Uterus (tissue), 4 donors: ENCODE measurements at places on chromosomes 3 and 15. TPM values are rescaled to one million over a fixed set of nuclear protein-coding genes. Genes with fewer than 3 reads are reported as not detected.

The NANOGP8 gene
- total RNA-seq, result not detected

DNA sequence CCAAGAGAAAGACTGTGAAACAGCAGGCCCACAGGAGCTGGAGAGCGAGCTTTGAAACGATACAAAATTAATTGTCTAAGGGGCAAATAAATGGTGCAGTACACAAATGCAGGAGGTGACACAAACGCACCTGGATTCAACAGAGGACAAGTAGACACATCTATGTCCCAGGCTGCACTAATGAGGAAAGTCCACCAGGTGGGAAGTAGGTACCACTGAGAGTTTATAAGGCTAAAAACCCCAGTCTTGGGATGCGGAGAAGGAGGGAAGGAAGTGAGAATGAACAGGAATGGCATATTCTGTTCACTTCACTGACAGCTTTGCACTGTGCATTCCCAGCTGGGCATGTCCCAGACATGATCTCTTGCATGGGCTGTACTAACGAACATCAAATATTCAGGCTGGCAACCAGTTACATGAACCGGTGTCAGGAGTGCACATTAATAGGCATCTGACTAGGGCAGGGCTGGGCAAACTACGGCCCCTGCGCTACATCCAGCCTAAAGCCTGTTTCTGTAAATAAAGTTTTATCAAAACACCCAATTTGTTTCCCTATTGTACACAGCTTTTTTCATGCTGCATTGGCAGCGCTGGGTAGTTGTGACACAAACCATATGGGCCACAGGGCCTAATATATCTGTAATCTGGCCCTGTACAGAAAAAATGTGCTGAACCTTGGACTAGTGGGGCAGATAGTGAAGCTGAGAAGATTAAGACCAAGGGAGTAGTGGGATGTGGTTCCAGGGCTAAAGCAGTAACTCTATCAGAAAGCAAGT lies 107.0 kb downstream of the IGF2BP2 start:
- no peak for DNase-seq

The PDZRN3 gene
- total RNA-seq, result 268 TPM

GRCh38 chr3:190449801-190450200 lies at the start of gene TMEM207:
TMEM207 (minus strand) TSS chr3:190449901; CDS start chr3:190449809, 92 bp downstream.
- DNase-seq, result no peak

The TUSC7 gene
- not detected for total RNA-seq

DNA sequence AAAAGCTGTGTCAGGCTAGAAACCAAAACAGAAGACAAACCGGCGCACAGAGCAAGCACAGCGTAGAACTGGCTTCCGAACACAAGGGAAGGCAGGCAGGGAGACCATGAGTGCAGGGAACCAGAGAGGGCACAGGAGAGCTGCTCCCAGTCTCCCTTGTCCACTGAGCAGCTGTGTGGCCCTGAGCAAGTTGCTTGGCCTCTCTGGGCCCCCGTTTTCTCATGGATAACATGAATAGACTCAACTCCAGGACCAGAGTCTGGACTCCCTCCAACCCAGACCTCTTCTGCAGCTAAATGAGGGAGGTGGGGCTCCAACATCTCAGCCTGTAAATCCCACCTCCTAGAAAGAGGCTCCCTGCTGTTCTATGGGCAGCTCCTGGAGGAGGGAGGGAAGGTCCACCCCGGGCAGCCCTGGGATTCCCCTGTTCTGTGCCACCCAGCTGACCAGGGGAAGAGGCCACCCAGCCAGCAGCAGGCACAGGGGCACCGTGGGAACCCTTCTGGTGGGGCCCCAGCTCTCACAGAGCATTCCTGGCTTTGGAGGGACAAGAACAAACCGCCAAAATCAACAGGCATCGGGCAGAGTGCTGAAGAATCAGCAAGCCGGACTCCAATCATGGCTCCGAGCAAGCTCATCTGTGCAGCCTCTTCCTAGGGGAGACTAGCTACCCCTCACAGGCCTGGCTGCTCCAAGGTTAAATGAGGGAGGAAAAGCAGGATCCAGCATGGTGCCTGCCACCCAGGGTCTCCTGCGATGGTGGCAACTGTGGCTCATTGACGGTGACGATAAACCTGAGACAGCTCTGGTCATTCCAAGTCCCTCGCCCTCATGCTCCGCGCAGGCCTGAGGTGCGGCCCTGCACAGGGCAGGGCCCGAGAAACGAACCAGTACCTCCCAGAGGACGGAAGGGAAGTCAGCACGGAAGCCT lies 15.1 kb downstream of the XXYLT1 start:
- DNase-seq, result no peak

The DNAJA4 gene
- total RNA-seq, result 12.4 TPM

DNA sequence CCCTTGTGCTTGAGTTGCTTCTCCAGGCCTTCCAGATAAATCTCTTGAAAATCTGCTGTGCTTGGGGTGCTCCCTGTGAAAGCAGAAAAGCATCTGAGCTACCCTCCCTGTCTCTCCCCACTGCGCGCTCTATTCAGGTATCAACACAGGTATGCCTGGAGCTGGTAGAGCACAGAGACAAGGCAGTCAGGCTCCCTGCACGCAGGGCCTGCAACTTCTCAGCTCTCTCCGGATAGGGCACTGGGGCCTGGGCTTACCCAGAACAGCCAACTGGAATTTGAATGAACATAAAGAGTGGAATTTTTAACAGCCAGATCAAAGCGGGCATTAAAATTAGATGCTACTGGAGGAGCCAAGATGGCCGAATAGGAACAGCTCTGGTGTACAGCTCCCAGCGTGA lies 183.6 kb downstream of the XXYLT1 start:
- DNase-seq, result no peak

- DNase-seq, result no peak
Measured at GRCh38 chr3:10465161-10465560, 40.2 kb downstream of the ATP2B2 start.

The FHIT gene
- total RNA-seq, result 15.2 TPM

DNA sequence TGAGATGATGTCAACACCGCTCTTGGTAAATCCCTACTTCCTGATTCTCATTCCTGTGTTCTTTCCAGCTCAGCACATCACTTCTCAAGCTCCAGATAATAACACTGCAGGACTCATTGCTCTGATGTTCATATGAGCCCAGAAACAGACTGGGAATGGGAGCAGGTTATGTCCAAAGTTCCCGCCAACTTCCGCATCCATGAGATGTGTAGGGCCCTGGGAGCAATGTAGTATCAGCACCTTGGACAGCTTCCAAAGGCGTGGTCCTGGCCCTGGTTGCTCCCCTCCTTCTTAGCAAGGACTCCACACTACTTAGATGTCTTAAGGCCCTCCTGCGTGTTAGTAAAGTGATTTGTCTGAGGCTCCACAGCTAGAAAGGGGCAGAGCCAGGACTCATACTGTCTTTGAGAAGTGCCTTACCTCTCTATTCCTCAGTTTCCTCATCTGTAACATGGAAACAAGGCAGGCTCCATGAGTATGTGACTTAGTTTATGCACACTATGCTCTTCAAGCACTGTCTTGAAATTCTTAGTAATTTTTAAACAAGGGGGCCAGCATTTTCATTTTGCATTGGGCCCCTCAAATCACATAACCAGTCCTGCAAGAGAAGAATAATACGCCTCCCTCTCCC lies 27.9 kb upstream of the SLC6A1 start:
- DNase-seq, result no peak

GRCh38 chr3:40505599-40506462 lies at the start of gene ZNF620:
ZNF620 (plus strand) TSS chr3:40506039; CDS start chr3:40506353, 314 bp downstream.
- DNase-seq, result peak; percentile 73

DNA sequence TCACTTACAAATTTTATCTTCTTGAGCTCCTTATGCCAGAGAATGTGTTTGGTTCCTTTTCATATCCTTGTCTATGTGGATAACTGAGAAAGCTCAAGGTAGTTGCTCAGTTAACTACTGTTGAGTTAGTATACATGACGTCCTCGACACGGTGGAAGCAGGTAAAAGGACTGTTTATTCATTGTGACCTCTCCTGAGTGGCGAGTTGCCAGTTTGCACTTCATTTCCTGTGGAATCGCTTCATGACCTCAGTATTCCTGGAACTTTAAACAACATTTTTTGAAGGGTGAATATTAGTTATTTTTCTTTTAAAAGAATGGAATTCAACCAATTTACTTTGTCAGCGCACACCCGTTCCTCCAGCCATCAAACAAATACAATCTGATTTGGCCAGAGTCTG lies 1.2 kb upstream of the TPRG1 start:
- DNase-seq, result no peak

GRCh38 chr15:63481105-63481810 lies 23.1 kb upstream of the USP3 start:
- no peak for DNase-seq

- no peak for DNase-seq
Measured at GRCh38 chr15:41199470-41199869, 31.1 kb downstream of the EXD1 start.

GRCh38 chr15:33735637-33736247 lies 232.6 kb upstream of the CHRM5 start:
- DNase-seq, result no peak

- no peak for DNase-seq
Measured at GRCh38 chr3:182644790-182645433, 148.4 kb upstream of the ATP11B start.

The ACKR4 gene
- 4.7 TPM for total RNA-seq

DNA sequence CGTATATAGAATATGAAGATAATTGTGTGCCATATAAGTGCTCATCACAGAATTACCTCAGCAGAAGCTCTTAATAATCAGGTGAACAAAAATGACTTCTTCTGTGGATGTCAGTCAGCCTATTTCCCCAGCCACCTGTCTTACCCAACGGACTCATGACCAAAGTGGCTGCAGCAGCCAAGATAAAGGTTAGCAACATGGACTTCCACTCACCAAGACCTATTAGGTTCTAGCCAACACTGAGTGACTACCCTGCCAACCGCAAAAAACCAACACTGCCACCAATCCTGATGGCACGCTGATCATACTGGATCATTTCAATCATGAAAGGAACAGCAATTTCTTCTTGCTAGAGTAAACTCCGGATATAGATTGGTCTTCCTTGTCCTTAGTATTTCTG lies 12.1 kb downstream of the SEC11A start:
- DNase-seq, result no peak

The TMOD2 gene
- total RNA-seq, result 113 TPM

The MGA gene
- total RNA-seq, result 93.2 TPM

GRCh38 chr3:195153653-195154052 lies 117.3 kb downstream of the XXYLT1 start:
- DNase-seq, result no peak

The TM4SF4 gene
- total RNA-seq, result not detected

DNA sequence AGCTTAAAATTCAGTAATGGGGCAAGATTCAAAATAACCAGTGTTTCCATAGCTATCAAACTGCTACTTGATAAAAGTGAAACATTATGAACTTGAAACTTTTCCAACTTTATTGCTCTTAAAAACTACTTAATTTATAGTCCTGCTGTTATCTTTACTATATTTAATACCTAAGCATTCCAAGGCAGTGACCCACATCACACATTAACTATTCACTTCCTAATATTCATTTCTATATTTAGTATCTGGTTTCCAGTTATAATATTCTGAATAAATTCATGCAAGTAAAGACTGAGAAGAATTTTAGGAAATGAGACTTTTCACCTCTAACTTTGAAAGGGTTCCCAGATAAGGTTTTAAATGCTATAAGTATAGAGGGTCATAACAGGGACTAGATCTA lies 64.9 kb downstream of the UACA start:
- no peak for DNase-seq

The CKMT1A gene
- total RNA-seq, result not detected

The ITIH4 gene
- total RNA-seq, result 5.3 TPM

GRCh38 chr3:98343647-98344507 lies 9.8 kb upstream of the OR5K4 start:
- no peak for DNase-seq

The GABRA5 gene
- total RNA-seq, result not detected

DNA sequence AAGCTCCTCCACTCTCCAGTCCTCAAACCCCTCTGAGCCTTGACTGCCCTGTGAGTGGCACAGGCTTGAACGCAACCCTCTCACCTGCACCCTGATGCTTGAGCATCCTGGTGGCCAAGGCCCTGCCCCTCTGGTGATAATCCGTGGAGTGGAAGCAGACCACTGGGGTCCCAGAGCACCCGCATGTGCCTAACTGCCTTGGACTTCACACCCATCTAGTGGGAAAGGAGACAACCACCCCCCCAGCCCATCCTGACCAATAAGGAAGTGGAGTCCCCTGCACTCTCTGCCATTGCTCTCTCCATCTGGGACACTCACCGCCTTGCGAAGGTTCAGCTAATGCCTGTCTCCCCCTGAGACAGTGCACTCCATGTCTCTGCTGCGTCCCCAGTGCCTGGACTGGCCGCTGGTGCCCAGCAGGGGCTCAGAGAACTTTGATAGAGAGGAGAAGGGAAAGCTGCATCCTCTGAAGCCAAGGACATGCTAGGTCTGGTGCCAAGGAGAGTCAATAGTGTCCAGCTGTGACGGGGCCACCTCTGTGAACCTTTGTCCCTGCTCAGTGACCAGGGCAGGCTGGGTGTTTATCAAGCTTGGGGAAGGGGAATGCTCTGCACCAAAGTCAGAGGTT lies 3.4 kb downstream of the KLF15 start:
- DNase-seq, result no peak

The UBE2E1 gene
- 67.9 TPM for total RNA-seq

GRCh38 chr3:71406972-71407810 lies 176.3 kb downstream of the FOXP1 start:
- no peak for DNase-seq

DNA sequence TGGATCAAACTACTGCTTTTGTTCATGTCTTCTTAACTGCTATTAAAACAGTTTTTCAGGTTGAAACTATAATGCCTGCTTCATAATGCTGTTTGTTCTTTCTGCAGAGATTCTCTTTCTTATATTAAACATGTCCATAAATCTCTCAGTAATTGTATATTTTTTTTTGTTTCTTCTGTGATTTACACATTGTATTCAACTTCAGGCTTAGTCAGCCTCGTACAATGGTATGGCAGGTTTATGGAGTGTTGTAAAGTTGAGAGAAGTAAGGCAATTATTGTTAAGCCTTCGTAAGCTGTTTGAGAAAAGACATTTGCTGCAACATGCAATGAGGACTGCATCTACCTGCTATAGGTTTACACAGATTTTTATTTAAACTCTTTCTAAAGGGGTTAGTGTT lies 977.1 kb downstream of the DIPK2A start:
- no peak for DNase-seq

DNA sequence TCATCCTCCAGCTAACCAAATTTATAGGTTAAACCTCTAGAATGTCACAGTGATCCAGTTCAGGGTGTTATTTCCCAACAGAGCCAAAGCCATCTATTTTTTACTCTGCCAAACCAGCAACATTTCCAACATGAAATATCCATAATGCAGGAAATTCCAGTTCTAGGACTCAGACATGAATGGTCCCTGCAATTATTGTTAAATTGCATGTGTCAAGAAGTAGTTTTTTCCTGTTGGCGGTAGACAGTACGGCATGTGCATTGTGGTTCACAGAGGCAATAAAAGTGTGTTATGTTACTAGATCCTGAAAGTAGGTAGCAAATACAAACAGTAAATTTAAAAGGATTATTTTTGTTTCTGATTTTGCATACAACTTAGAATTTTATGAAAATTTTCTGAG lies 215.7 kb upstream of the THBS1 start:
- DNase-seq, result no peak

- DNase-seq, result no peak
Measured at GRCh38 chr15:74402873-74403587, 30.7 kb downstream of the SEMA7A start.

- no peak for DNase-seq
Measured at GRCh38 chr15:63488398-63488960, 15.9 kb upstream of the USP3 start.

- DNase-seq, result no peak
Measured at GRCh38 chr3:139109271-139109670, 64.6 kb upstream of the PRR23C start.

The LMCD1 gene
- total RNA-seq, result 142 TPM

The GPR27 gene
- 3.8 TPM for total RNA-seq

The GMNC gene
- total RNA-seq, result 2.6 TPM

- no peak for DNase-seq
Measured at GRCh38 chr3:29889215-29889614, 608.3 kb downstream of the RBMS3 start.

The RBSN gene
- 27.4 TPM for total RNA-seq

- DNase-seq, result peak; percentile 90
Measured at GRCh38 chr15:100721758-100722550, 119.6 kb downstream of the ASB7 start.
